ENCODE measurements at places on chromosomes 4 and X. TPM values are rescaled to one million over a fixed set of nuclear protein-coding genes. Genes with fewer than 3 reads are reported as not detected.

YY2 gene
- total RNA-seq = 2.0 TPM

CT45A3 gene
- total RNA-seq = 0.10 TPM

RENBP gene
- 0.07 TPM for total RNA-seq

CLCN4 gene
- 4.2 TPM for total RNA-seq

ETDB gene
- not detected for total RNA-seq

USP17L19 gene
- total RNA-seq = not detected

NXF2B gene
- not detected for total RNA-seq

SASH3 gene
- total RNA-seq = not detected

S100P gene
- total RNA-seq = 61.9 TPM

CACNA1F gene
- total RNA-seq = not detected

UBE2A gene
- total RNA-seq = 145 TPM

LEF1 gene
- total RNA-seq = not detected

NPY5R gene
- not detected for total RNA-seq

PNMA6F gene
- total RNA-seq = not detected

IL9R gene
- 0.09 TPM for total RNA-seq

CXorf66 gene
- not detected for total RNA-seq

CT45A1 gene
- not detected for total RNA-seq

PGAM4 gene
- total RNA-seq = 0.17 TPM

SH3RF1 gene
- 10.6 TPM for total RNA-seq

RS1 gene
- total RNA-seq = not detected
